ENCODE measurements at places on chromosomes 13 and 19.

GRCh38 chr19:56377105-56377924 is 16.0 kb downstream of the ZNF582 start:
- no peak for DNase-seq

DNA sequence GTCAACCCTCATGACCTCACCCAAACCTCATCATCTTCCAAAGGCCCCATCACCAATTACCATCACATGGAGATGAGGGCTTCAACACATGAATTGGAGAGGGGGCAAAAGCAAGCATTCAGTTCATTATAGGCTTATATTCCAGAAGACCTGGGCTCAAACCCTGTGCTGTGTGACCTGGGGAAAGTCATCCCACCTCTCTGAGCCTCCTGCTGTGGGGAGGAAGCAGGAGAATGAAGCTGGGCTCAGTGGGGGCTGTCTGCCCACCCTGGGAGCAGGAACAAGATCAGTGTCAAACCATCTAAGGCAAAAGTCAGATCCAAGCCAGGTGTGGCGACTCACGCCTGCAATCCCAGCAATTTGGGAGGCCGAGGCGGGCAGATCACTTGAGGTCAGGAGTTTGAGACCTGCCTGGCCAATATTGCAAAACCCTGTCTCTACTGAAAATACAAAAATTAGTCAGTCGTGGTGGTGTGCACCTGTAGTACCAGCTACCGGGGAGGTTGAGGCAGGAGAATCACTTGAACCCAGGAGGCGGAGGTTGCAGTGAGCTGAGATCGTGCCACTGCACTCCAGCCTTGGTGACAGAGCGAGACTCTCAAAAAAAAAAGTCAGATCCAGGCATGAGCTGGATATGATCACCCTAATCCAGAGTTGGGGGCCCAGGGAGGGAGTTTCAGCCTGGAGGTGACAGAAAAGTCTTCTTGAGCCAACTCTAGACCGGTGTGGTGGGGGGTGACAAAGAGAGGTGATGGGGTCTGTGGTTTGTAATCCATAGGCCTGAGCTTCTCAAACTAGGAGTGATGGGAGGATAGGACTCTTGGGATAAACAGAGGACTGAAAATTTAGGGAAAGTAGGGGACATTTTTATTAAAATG is 1.6 kb upstream of the TPM4 start:
- DNase-seq = no peak

DNA sequence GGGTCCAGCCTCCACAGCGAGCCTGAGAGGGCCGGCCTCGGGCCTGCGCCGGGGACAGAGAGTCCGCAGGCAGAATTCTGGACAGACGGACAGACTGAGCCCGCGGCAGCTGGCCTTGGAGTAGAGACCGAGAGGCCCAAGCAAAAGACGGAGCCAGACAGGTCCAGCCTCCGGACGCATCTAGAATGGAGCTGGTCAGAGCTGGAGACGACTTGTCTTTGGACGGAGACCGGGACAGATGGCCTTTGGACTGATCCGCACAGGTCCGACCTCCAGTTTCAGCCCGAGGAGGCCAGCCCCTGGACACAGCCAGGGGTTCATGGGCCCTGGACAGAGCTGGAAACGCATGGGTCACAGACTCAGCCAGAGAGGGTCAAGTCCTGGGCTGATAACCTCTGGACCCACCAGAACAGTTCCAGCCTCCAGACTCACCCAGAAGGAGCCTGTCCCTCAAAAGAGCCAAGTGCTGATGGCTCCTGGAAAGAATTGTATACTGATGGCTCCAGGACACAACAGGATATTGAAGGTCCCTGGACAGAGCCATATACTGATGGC is 490 bp downstream of the ITPKC start:
- DNase-seq = no peak

GRCh38 chr13:88628882-88629281 is 957.7 kb downstream of the SLITRK5 start:
- no peak for DNase-seq

GRCh38 chr13:99040536-99041131 is 62.8 kb upstream of the DOCK9 start:
- no peak for DNase-seq

- no peak for DNase-seq
These were observed at the start of gene PODNL1 for GRCh38 chr19:13938301-13939064. Gene PODNL1 (minus strand): TSS chr19:13938417. CDS start chr19:13938181, 236 bp downstream.

- no peak for DNase-seq
These were observed 120.0 kb upstream of the RNF113B start for GRCh38 chr13:98297051-98297450.

DNA sequence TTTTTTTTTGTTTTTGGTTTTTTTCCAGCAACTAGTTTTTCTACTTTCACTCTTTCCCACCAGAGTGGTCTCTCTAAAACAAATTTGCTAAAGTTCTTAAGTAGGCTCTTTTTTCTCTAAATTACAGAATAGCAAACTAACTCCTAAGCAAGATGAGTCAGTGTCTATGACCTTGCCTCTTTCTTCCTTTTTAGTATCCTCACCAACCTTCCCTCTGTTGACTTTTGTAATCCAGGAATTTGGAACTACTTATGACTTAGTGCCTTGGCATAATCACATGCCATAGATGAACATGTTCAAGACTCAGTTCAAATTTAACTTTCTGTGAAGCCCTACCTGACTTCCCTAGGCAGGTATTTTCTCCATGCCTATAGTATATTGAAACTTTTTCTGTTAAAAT is 32.3 kb upstream of the AKAP11 start:
- no peak for DNase-seq

DNA sequence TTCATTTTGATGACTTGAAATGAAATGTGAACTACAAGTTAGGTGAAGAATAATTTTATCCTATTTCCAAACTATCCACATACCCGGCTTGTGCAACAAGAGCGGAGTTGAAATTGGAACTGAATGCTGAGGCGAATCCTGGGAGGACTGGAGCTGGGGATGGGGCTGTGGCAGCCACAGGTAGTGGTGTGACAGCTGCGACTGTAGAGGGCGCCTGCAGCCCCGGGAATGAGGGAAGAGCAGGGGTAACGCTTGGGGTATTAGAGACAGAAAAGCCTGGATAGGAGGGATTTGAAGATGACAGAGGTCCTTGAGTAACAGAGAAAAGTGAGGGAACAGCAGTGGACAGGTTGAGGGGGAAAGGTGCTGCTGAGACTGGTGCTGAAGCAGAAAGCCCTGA is 22.0 kb upstream of the STOML3 start:
- DNase-seq = no peak

GRCh38 chr13:65985612-65986011 is 1244.5 kb downstream of the PCDH9 start:
- DNase-seq = no peak

DNA sequence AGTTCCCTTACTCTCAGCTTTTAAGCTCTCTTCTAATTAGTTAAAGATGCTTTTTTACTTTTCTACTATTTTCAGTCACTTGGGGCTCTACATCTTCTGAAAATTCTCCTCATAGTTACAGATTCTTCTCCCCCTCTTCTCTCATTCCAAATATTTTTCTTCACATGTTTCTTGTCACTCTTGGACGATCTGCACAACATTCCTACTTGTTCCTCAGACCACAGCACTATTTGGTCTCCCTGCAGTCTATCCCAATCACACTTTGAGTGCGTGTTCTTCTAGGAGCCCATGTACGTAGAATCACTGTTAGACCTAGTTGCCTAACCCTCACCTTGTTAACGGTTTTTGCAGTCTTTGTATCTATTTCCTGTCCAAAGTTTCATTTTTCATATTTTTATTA is 222.5 kb upstream of the SPRY2 start:
- no peak for DNase-seq

DNA sequence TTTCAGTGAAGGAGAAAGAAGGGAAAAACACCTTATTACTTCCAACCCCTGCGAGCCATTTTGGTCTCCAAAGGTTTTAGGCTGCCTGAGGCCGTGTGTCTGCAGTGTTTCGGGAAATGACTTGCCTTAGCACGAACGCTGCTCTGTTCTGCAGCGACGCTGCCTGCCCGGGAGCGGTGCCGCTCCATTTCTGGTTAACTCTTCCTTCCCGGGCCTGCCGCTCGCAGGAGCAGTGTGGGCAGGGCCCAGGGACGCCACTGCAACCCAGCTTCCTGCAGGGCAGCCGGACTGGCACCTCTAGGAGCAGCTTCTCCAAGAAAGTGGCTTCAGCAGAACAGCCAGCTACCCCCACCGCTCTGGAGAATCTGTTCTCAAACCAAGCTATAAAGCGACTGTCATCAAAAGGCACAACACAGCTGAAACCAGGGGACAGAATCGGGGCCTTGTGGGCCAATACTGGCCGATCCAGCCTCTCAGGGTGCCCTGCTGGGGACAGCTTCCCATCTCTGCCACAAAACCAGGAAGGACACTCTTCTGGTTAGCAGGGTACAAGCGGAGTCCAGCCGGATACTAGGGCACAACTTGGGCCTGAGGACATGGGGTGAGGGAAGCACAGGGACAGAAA is 72.2 kb downstream of the KCTD15 start:
- DNase-seq = no peak

- DNase-seq = no peak
These were observed 24.6 kb upstream of the CCDC124 start for GRCh38 chr19:17908244-17908643.

- DNase-seq = no peak
These were observed 150.9 kb downstream of the PDS5B start for GRCh38 chr13:32737111-32737571.

DNA sequence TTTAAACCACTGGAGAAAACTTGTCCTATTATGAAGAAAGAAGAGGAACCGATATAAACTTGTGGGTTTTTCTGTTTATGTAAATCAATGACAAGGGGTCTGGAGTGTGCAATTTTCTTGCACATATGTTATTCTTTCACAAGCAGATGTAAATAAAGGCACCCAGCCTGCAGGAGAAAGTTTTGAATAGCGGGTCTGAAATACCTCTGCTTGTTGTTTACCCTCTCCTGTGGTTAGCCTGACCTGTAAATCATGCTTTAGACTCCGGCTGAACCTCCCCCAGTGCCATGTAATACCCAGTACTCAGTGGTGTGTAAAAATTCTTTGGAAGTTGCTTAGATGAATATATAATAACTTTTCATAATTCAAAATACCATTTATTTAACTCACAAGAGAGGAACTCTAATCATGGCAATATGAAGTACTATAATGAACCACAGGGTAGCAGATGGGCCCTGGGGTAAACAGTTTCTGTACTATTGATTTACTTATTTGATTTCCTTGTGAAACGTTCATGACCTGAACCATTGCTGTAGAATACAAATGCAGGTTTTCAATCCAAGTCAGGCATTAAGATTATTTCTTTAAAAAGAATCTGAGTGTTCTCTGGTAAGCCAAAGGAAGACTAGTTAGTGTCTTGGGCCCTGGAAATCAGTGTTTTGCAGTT is 245.1 kb downstream of the LMO7 start:
- no peak for DNase-seq

GRCh38 chr19:49845414-49845813 is 5.5 kb upstream of the PTOV1 start:
- DNase-seq = no peak

DNA sequence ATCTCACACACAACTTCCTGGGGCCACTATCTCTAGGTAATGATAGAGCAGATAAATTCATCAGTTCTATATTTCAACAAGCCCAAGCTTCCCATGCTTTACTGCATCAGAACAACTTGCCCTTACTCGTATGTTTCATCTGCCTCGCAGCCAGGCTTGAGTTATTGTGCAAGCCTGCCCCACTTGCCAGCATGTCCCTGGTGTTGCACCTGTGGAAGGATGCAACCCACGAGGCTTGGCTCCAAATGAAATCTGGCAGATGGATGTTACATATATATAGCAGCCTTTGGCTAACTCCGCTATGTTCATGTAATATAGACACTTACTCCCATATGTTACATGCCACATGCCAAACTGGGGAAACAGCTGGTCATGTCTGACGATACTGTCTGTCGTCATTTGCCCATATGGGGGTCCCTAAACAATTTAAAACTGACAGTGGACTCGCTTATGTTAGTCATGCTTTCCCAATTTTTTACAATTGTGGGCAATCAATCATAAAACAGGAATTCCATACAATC is 6.2 kb downstream of the ERVK3-1 start:
- no peak for DNase-seq

DNA sequence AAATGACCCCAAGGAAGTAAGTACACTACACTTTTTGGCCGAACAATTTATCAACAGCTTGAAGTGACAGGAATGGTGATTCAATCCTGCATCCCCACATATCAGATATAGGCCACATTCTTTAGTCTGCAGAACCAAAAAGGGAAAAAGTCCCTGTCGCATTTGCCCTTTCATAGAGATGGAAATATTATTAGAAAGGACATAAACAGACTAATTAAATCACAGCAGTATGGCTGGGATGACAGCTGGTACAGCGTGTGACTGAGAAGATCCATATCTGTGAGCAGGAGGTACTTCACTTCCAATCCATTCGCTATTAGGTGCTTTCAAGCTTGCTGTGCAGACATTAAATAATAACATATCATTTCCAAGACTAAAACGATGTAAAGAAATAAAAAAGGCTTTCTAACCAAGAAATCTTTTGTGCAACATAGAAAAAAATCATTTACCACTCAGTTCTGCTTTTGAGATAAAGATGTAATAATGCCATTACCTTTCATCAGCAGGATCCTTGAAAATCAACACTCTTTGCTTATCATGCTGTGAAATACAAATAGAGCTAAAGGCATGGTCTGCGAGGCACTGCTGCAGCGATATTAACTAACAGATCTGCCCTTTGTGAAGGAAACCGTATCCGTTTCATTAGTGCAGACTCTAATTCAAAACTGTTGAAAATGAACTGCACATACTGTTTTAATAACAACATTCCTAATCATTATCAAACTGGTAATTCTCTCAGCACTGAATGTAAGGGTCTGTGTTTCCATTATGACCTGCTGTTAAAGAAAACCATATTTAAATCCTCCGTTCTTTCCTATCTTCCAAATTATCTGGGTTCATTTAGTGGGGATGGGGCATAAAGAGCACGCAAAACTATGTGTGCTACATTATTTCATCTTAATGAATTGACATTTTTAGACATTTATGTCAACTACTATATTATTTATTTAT is 245.6 kb downstream of the DACH1 start:
- DNase-seq = no peak

- DNase-seq = no peak
These were observed 29.0 kb downstream of the ARID3A start for GRCh38 chr19:954672-955494.

- DNase-seq = no peak
These were observed 227.4 kb downstream of the TEX29 start for GRCh38 chr13:111547726-111548273.

DNA sequence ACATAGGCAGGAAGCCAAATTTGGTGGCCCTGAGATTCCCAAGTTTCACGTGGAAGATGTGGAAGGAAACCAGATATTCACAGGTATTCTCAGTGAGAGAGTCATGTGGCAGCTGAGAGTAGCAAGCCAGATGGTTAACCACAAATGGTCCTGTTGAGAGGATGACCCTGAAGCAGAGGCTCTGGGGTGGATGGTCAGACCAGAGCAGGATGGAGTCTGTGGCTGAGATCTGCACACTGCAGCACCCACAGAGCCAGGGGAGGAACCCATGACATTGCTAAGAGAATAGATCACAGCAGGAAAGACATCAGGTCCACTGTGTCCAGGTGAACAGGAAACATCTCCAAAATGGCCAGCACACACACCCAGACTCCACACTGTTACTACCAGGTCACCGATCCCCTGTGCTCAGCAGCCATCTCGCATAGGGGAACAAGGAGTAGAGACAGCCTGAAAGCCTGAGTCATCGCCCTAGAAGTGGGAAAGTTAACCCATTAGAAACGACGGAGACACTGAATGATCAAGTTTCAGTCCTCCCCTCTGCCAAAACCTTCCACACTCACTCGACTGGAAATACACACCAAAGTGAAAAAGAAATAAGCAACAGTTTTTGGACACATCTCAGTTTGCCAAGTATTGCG is 160.0 kb downstream of the RBM26 start:
- DNase-seq = no peak

All from NCI-H187 (cell line).